Upper lobe of left lung (tissue), 6 donors: ENCODE measurements at places on chromosomes 16 and 17.

DNA sequence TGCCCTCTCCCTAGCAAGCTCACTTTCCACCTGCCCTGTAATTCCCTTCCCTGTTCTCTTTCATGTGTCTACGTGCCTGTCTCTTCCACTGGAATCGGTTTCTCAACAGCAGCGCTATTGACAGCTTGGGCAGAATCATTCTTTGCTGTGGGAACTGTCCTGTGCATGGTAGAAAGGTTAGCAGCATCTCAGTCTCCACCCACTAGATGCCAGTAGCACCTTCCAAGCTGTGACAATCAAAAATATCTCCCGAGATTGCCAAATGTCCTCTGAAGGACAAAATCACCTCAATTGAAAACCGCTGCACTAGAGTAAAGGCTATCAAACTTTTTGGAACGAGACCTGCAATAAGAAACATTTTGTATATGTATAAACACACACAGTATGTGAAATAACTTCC is 41.6 kb upstream of the KSR1 start:
- no peaks in the 10 kb centered on the region for H3K36me3 ChIP-seq
- no peaks in the 10 kb centered on the region for H3K27me3 ChIP-seq
- H3K27ac ChIP-seq, result no peak overlapping the region
- no peaks in the 10 kb centered on the region for H3K4me1 ChIP-seq

- peaks cover 67% of the 10 kb centered on the region for H3K4me1 ChIP-seq
- H3K4me3 ChIP-seq, result peak overlapping the region; percentile 91
- peak; percentile 33 for DNase-seq
- H3K27ac ChIP-seq, result peak overlapping the region; percentile 92
These were observed 2.8 kb downstream of the TRAF4 start for GRCh38 chr17:28746611-28747050.

- no peak overlapping the region for H3K27ac ChIP-seq
- H3K36me3 ChIP-seq, result no peaks in the 10 kb centered on the region
- no peaks in the 10 kb centered on the region for H3K4me1 ChIP-seq
- DNase-seq, result no peak
These were observed 122.4 kb downstream of the USP31 start for GRCh38 chr16:23026784-23027362.

DNA sequence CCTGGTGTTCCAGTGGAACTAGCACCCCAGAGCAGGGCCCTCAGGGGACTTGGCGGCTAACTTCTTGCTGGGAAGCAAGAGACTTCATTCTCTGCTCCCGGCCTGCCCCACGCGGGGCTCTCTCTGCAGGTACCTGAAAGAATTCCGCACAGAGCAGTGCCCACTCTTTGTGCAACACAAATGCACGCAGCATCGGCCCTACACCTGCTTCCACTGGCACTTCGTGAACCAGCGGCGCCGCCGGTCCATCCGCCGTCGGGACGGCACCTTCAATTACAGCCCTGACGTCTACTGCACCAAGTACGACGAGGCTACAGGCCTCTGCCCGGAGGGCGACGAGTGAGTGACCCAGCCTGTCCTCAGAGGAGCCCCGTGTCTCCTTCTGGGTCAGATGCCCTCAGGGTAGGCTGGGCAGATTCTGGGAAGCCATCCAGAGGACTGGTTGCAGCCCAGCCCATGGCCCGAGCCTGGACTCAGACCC is 25.1 kb downstream of the UNK start:
- H3K36me3 ChIP-seq, result peaks cover 47% of the 10 kb centered on the region
- DNase-seq, result no peak
- no peak overlapping the region for H3K4me3 ChIP-seq
- no peaks in the 10 kb centered on the region for H3K4me1 ChIP-seq
- no peaks in the 10 kb centered on the region for H3K27me3 ChIP-seq
- no peak overlapping the region for H3K27ac ChIP-seq

DNA sequence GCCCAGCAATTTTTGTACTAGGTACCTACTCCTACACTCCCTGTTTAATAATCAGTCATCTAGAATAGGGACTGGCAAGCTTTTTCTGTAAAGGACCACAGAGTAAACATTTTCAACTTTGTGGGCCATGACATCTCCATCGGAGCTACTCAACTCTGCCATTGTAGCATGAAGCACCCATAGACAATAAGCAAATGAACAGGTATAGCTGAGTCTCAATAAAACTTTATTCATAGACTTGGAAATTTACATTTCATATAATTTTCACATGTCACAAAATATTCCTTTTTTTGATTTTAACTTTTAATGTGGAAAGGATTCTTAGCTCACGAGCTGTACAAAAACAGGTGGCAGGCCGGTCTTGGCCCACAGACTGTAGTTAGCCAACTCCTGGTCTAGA is 345.8 kb downstream of the SOX9 start:
- H3K27me3 ChIP-seq, result no peaks in the 10 kb centered on the region
- no peaks in the 10 kb centered on the region for H3K36me3 ChIP-seq
- peaks cover 6% of the 10 kb centered on the region for H3K4me1 ChIP-seq
